ENCODE measurements at places on chromosomes 7 and 10. TPM values are rescaled to one million over a fixed set of nuclear protein-coding genes. Genes with fewer than 3 reads are reported as not detected.

Gene C1QL3
- total RNA-seq, result not detected

Gene IFIT1
- 4.3 TPM for total RNA-seq

Gene CALML5
- total RNA-seq, result not detected

Gene FZD1
- 2.6 TPM for total RNA-seq

Gene NME8
- not detected for total RNA-seq

Gene FKBP6
- not detected for total RNA-seq

Gene ACSM6
- total RNA-seq, result not detected

Gene NUTM2E
- total RNA-seq, result 0.53 TPM

Gene ZNF438
- total RNA-seq, result 1.9 TPM

Gene AS3MT
- total RNA-seq, result 3.5 TPM

Gene ASB10
- total RNA-seq, result not detected

Gene FAM237B
- not detected for total RNA-seq

Gene SRRM3
- 10.0 TPM for total RNA-seq

Gene ANKRD16
- total RNA-seq, result 10.4 TPM

Gene NEUROD6
- not detected for total RNA-seq

Gene ZC3HAV1L
- total RNA-seq, result 6.6 TPM

Gene TFEC
- not detected for total RNA-seq

Gene ZNF804B
- not detected for total RNA-seq

Gene GPR26
- total RNA-seq, result not detected

Gene HYAL4
- not detected for total RNA-seq

Gene DRGX
- 0.09 TPM for total RNA-seq

Gene LRRC17
- total RNA-seq, result not detected

Gene PDE6C
- total RNA-seq, result not detected

Gene HOXA6
- total RNA-seq, result 1.8 TPM

Gene CYP3A4
- total RNA-seq, result not detected

Gene ANK3
- 0.18 TPM for total RNA-seq

Measured in A549 treated with CORT108297 at 1 μM for 4 hours (cell line).